ENCODE measurements at places on chromosomes 6 and 20.

DNA sequence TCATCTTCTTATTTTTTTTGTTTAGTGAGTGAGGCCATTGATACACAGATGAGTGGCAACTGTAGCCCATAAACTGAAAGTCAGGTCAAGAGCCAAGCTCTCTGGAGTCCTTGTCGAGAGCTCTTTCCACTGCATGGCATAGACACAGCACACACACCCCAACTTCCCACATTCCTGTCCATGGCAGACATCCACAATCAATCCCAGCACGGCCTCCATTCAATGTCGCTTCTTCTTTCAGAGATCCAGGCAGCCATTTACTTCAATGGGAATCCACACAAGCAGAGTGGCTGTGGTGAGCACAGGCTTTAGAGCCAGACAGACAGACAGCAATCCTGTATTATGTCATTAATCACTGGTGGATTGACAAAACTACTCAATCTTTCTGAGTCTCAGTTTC, 34.9 kb upstream of the ECI2 start:
- DNase-seq: no peak

GRCh38 chr20:18091623-18092022, 33.9 kb upstream of the OVOL2 start:
- DNase-seq: no peak

DNA sequence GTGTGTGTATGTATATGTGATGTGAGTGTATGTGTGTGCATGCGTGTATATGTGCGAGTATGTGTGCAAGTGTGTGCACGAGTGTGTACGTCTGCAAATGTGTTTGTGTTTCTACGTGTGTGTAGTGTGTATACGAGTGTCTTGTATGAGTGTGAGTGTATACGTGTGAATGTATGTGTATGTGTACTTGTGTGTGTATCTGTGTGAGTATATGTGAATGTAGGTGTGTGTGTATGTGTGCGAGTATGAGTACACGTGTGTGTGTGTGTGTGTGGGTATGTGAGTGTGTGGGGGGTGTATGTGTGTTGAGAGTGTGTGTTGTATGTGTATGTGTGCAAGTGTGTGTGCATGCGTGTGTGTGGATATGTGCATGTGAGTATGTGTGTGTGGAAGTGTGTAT, 602.0 kb upstream of the CDH4 start:
- DNase-seq: no peak

GRCh38 chr6:50826803-50827202, 8.1 kb downstream of the TFAP2B start:
- no peak for DNase-seq

- no peak for DNase-seq
Observed at GRCh38 chr6:104003803-104004516, 855.8 kb downstream of the HACE1 start.

GRCh38 chr6:26071135-26071534, 16.1 kb upstream of the HFE start:
- no peak for DNase-seq

GRCh38 chr6:1611572-1612298, 2.0 kb downstream of the FOXC1 start:
- no peak for DNase-seq

DNA sequence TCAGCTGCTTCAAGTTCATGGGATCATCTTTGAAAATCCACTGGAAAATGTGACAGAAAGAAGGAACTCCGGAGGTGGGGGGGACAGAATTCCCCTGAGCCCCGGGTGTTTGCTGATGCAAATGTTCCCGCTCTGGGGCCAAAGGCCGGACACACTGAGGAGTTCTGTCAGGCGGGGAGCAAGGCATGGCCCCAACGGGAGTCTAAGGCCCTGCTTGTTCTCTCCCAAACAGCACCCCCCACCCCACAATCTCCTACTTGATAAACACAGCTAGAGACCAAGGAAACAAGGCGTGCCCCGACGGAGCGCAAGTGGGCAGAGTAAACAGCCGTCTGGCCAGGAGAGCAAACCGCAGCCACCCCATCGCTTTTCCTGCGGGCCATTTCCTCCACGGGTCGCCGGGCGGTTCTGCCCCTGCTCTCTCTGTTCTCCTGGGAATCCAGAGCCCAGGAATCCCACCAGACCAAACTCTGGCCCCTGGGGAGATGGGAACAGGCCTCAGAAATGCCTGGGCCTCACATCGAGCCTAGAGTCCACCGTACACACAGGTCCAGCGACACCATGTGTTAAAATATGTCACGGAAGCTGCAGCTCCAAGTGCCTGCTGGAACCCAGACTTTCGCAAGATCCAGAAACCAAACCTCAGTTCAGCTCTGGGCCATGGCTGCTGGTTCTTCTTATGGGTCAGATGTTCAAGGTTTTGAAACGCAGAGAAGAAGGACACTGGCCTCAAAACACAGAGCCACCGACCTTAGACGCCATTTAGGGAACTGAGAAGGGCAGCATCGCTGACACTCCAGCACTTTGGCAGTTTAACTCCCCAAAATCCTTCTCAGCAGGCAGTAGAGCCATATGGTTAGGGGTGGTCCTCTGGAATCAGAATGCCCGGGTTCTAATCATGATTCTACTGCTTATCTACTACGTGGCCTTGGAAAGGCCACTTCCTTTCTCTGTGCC, 104.2 kb downstream of the PREX1 start:
- no peak for DNase-seq

GRCh38 chr20:5973971-5974370, 23.5 kb downstream of the MCM8 start:
- no peak for DNase-seq

DNA sequence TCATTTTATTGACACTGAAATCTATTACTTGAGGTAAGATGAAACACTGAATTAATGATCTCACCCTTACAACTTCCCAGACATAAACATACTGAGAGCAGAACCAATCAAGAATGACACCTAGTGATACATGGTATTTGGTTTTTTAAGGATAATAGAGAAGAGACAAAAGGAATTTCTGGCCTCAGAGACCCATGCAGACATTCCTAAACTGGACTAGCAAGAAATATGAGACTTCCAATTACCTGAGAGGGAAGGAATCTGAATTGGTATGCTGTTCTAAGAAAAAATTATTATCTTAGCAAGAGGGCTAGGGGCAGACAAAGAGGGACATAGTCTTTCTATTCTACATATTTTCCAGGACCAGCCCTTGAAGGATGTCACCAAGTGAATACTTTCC, 141.1 kb downstream of the BMP5 start:
- no peak for DNase-seq

DNA sequence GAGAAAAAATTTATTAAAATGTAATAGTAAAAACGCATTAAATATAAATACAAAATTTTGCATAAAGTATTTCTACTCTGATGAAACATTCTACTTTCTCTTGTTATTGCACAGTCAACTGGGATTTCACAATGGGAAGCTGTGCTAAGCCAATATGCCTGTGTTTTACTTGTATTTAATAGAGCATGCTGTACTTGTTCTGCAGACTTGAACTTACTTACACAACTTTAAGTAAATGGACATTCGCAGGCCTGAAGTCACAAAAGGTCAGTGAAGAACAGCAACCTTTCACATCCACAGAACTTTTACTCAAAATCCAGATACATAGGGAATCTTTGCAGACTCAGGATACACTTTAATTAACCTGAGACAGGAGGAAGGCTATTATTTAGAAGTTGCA, 409.5 kb downstream of the BTBD3 start:
- no peak for DNase-seq
